ENCODE measurements at places on chromosomes 5 and 9. TPM values are rescaled to one million over a fixed set of nuclear protein-coding genes. Genes with fewer than 3 reads are reported as not detected.

The ADGRD2 gene
- not detected for total RNA-seq

The CEP78 gene
- total RNA-seq: 2.4 TPM

The SARDH gene
- 0.94 TPM for total RNA-seq

The IFNA13 gene
- total RNA-seq: not detected

The WNK2 gene
- 132 TPM for total RNA-seq

The ARSI gene
- 0.30 TPM for total RNA-seq

The CCDC180 gene
- total RNA-seq: 0.98 TPM

The C9 gene
- total RNA-seq: not detected

The FSTL4 gene
- not detected for total RNA-seq

The NR5A1 gene
- total RNA-seq: not detected

The CD14 gene
- total RNA-seq: 74.1 TPM

The SLIT3 gene
- total RNA-seq: 66.1 TPM

The BNC2 gene
- total RNA-seq: 68.3 TPM

The PCDHB4 gene
- total RNA-seq: 1.6 TPM

The DNM1 gene
- total RNA-seq: 3.9 TPM

The SPINK13 gene
- total RNA-seq: not detected

The PCDHGB4 gene
- total RNA-seq: 6.4 TPM

The TSSK1B gene
- total RNA-seq: not detected

The CCNO gene
- 0.28 TPM for total RNA-seq

The IRX1 gene
- total RNA-seq: not detected

The BTNL8 gene
- total RNA-seq: 0.48 TPM

The FCHSD1 gene
- total RNA-seq: 6.4 TPM

The CCDC152 gene
- 1.4 TPM for total RNA-seq

The ARID3C gene
- not detected for total RNA-seq

The AK3 gene
- 109 TPM for total RNA-seq

The PFN3 gene
- total RNA-seq: not detected

The DPYSL3 gene
- total RNA-seq: 56.2 TPM

The PHF24 gene
- 0.67 TPM for total RNA-seq

The SLC25A2 gene
- not detected for total RNA-seq

Measured in right atrium auricular region (tissue), 2 donors.